ENCODE measurements at places on chromosomes 3 and 15. TPM values are rescaled to one million over a fixed set of nuclear protein-coding genes. Genes with fewer than 3 reads are reported as not detected.

- H3K4me3 ChIP-seq, result no peak overlapping the region
- H3K27me3 ChIP-seq, result no peaks in the 10 kb centered on the region
- no peak overlapping the region for H3K27ac ChIP-seq
- no peaks in the 10 kb centered on the region for H3K36me3 ChIP-seq
- no peaks in the 10 kb centered on the region for H3K4me1 ChIP-seq
Measured at GRCh38 chr3:159185443-159186050, 383.7 kb downstream of the MFSD1 start.

DNA sequence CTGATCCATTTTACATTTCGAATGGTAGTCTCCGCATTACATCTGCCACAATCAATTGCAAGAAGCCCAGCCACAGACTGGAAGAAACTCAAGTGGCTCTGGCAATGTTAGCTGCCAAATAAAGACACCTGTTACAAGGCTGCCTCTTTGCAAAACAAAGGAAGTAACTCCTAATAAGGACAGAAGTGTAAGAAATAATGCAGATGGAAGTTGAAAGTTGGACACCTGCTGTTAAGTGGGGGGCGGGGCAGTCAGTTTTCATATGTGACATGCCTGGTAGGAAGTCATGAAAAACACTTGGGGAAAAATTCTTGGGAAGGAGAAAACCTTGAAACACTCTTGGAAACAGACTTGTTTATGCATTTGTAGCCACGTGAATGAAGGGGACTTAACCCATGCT, 54.1 kb upstream of the ATP2C1 start:
- no peaks in the 10 kb centered on the region for H3K36me3 ChIP-seq
- H3K4me3 ChIP-seq, result no peak overlapping the region
- no peaks in the 10 kb centered on the region for H3K4me1 ChIP-seq
- no peak overlapping the region for H3K27ac ChIP-seq
- no peaks in the 10 kb centered on the region for H3K27me3 ChIP-seq

- H3K27ac ChIP-seq, result no peak overlapping the region
- no peaks in the 10 kb centered on the region for H3K36me3 ChIP-seq
- no peak for DNase-seq
- no peaks in the 10 kb centered on the region for H3K27me3 ChIP-seq
Measured at GRCh38 chr3:16240229-16241023, 24.3 kb downstream of the DPH3 start.

DNA sequence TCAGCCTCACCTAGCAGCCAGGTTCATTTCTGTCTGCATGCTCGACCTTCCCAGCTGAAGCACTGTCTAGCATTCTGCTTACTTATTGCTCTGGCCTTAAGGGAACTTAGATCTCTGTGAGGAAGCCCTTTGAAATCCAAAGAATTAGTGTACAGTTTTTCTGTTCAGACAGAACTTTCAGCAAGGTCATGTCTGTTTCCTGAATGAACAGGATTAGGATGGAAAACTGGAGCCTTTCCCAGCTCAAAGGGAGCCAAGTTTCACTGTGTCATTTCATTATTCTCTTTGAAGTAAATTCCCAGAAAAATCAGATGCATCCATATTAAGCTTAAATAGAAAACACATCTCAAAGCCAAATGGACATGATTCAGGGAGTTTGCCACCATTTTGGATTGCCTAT, 457.3 kb upstream of the KCNMB2 start:
- H3K36me3 ChIP-seq, result no peaks in the 10 kb centered on the region
- DNase-seq, result no peak
- no peaks in the 10 kb centered on the region for H3K4me1 ChIP-seq
- no peak overlapping the region for H3K4me3 ChIP-seq
- H3K27ac ChIP-seq, result no peak overlapping the region

PLSCR5 gene
- not detected for total RNA-seq
